Activated CD4-positive, alpha-beta memory T cell treated with anti-CD3 and anti-CD28 coated beads, Interleukin-2, amount 10 ng/mL, durations not matched to agents 7 days and 5 days (primary cell): ENCODE measurements at places on chromosomes 13 and 19.
A peak's percentile ranks its signal among the peaks of the same experiment; 100 is the strongest.

DNA sequence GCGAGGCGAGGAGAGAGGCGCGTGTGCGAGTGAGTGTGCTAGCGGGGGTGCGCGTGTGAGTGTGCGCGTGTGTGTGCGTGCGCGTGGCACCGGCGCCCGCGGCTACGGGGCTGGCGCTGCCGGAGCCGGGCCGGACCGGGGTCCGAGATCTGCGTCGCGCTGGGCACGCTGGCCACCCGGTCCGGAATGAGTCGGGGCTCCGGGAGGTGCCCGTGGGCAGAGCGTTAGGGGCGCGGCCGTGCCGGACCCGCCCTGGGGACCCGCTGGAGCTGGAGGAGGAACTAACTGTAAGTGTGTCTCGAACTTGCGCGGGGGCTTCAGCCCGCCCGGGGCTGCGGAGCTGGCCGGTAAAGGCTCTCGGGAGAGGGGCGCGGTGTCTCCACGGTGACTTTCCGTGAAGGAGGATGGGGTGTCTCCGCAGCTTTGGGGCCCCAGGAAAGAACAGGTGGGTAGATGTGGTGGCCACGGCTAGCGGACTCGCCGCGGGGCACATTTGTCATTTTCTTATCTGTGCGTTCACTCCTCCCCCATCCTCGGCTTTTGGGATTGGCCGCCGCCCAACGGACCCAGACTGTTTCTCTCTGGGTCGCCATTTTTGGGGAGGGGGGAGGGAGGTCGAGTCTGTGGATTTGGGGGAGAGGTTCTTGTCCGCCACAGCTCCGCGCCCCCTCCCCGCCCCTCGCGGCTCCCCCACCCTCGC, 10.1 kb upstream of the SOX1 start:
- DNase-seq: peak; percentile 1

DNA sequence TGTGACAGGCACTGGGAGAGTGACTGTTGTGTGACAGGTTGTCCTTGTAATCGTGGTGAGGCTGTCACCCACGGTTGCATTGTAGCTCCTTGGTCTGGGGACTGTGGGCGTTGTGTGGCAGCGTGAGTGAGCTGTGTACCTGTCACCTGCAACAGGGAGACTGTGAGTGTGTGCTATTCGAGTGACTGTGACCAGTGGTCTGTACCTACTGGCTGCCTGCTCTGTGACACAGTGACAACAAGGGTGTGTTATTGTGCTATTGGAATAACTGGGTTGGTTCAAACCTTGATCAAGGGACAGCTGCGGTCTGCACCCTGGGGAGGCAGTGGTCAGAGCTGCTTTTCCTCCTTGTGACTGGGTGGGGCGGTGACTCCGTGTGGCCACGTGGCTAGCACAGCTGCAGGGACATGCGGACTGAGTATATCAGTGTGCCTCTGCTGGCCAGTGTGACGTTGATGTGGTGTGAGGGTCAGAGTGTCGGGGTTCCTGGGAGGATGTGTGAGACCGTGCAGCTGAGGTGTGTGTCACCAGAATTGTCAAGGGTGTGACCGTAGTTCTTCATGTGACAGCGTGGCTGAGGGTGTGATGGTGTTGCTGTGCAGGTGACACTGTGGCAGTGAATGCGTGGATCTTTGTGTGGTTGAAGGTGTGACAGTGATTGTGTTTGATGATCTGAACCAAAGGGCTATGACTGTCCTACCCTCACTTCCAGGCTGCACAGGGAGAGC, 10.1 kb upstream of the NFIX start:
- no peak for DNase-seq

- no peak for DNase-seq
Measured at GRCh38 chr13:77062097-77062496, 35.1 kb upstream of the FBXL3 start.

GRCh38 chr13:32010136-32010535, 21.4 kb upstream of the FRY start:
- DNase-seq: no peak

GRCh38 chr13:102561933-102562332, 34.9 kb upstream of the TPP2 start:
- DNase-seq: no peak
